ENCODE measurements at places on chromosomes 5 and 9.

DNA sequence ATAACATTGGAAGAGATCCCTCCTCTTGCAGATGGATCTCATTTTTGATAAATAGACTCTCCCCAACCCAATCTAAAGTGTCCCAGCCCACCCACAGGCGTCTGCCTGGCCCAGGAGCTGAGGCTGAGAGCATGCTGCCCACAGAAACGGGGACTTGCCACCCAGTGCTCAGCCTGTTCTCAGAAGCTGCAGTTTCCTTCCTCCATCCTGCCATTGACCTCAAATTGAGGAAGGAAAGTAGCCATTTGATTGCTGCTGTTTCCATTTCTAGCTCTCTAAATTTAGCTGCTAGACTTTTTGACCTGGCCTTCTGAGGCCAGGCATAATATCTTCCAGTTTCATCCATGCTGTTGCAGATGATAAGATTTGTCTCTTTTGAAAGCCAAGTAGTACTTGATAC is 31.1 kb upstream of the FRMD3 start:
- DNase-seq: no peak

GRCh38 chr9:3475300-3476020 is 50.3 kb downstream of the RFX3 start:
- DNase-seq: no peak

GRCh38 chr5:82666312-82666711 is 388.2 kb upstream of the RPS23 start:
- no peak for DNase-seq

- DNase-seq: no peak
Observed at GRCh38 chr5:65394087-65394486, 87.6 kb downstream of the ADAMTS6 start.

- no peak for DNase-seq
Observed at GRCh38 chr5:78806544-78806943, 158.0 kb upstream of the LHFPL2 start.

- DNase-seq: no peak
Observed at GRCh38 chr9:10005206-10005605, 607.6 kb downstream of the PTPRD start.

GRCh38 chr5:124480022-124480421 is 266.4 kb downstream of the ZNF608 start:
- DNase-seq: no peak

- DNase-seq: no peak
Observed at GRCh38 chr9:80784647-80785046, 904.7 kb downstream of the TLE1 start.

- DNase-seq: no peak
Observed at GRCh38 chr9:137007108-137007815, 10.9 kb upstream of the CLIC3 start.

GRCh38 chr5:15690611-15691010 is 190.6 kb downstream of the FBXL7 start:
- DNase-seq: no peak

- DNase-seq: peak; percentile 56
Observed at GRCh38 chr5:77630114-77630680, 8.3 kb downstream of the OTP start.

DNA sequence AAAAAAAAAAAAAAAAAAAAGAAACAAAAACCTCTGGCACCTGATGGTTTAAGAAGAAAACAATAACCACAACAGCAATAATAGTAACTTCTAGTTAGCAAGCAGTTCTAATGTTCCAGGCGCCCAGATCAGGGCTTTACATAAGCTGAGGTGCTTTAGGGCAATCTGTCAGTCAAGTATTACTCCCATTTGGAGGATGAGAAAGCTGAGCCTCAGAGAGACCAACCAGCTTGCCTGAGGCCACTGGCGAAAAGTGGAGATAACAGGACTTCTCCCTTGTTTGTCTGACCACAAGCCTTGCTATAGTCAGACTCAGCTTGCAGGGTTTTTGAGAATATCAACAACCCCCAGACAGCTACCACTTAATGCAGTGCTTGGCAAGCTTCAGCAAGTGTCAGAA is 83.5 kb upstream of the BOD1 start:
- DNase-seq: no peak

- no peak for DNase-seq
Observed at GRCh38 chr5:67510204-67510603, 313.6 kb upstream of the CD180 start.

DNA sequence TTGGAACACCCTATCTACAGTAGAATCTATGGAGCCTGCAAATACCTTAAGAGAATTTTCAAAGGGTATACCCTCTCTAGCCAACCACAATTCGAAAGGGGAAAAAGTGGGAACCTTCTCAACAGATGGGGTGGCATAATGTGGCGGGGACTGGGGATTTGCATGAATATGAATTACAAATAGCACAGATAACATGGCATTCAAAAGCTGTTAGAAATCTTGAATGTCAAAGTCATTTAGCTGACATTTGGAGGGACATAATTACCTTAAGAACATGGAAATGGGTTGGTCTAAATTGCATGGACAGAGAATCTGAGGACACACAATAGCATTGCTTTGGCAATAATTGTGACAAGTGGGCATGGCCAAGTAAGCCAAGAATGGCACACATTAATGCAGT is 23.2 kb upstream of the TYRP1 start:
- DNase-seq: no peak

GRCh38 chr5:79488775-79489174 is 25.2 kb downstream of the HOMER1 start:
- DNase-seq: no peak

GRCh38 chr5:757931-758697 is 26.4 kb downstream of the ZDHHC11B start:
- no peak for DNase-seq

- DNase-seq: no peak
Observed at GRCh38 chr5:160293901-160294561, 18.3 kb downstream of the CCNJL start.

DNA sequence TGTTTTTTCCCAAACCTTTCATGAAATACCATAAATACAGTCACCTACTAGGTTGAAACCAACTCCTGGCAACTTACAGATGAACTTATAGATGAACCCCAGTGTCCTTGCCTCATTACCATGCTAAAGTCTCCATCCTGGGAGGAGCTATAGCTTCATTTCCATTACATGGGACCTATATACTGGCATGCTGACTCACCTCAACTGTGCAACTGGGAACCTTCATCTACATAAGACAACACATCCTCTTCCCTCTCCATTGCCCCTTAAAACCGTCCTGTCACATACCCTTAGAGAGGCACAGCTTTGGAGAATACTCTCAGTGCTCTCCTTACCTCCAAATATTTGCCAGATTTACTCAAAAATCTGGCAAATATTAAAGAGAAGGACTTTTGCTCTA is 638.3 kb downstream of the HTR1A start:
- DNase-seq: no peak

- no peak for DNase-seq
Observed at GRCh38 chr5:81268521-81269196, 32.7 kb upstream of the ZCCHC9 start.

DNA sequence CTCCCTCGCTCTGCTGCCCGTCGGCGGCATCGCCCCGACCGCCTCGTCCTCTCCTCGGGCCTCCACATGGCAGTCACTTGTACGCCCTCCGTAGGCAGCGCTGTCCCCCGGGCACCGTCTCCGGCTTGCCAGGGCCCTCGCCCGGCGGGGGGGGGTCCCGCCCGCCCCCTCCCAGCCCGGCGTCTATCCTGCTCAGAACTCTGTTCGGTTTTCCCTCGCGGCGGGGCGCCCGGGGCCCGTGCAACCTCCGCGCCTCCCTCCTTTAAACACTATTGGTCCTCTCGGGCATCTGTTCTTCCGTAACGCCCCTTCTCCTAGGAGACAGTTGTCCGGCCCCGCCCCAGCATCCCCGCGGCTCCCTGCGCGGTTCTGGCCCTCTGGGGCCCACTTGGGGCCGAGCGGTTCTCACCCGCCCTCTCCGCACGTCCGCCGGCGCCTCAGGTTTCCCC is 831 bp downstream of the ODF2 start:
- peak; percentile 88 for DNase-seq

DNA sequence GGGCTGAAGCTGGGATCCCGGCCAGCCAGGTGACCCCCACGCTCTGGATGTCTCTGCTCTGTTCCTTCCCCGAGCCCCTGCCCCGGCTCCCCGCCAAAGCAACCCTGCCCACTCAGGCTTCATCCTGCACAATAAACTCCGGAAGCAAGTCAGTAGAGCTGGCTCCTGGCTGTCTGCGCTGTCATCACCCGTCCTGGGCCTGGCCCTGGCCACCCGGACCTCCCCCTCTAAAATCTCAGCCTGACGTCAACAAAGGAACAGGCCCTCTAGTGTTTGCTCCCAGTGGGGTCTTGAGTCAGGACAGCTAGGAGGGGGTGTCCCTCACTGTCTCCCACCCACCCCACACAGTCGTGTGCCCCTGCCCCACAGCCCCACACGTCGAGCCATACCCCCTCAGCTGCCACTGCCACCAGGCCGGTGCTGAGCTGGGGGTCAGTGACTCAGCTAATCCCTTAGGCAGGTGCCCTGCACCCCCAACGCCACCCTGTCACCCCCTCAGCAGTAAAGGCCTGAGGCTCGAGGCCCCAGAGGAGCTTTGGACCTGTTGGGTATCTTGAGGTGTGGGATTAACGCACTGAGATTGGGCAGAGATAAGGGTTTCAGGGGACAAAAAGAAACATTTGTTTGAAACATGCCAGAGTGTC is 1.1 kb upstream of the LCNL1 start:
- DNase-seq: no peak

DNA sequence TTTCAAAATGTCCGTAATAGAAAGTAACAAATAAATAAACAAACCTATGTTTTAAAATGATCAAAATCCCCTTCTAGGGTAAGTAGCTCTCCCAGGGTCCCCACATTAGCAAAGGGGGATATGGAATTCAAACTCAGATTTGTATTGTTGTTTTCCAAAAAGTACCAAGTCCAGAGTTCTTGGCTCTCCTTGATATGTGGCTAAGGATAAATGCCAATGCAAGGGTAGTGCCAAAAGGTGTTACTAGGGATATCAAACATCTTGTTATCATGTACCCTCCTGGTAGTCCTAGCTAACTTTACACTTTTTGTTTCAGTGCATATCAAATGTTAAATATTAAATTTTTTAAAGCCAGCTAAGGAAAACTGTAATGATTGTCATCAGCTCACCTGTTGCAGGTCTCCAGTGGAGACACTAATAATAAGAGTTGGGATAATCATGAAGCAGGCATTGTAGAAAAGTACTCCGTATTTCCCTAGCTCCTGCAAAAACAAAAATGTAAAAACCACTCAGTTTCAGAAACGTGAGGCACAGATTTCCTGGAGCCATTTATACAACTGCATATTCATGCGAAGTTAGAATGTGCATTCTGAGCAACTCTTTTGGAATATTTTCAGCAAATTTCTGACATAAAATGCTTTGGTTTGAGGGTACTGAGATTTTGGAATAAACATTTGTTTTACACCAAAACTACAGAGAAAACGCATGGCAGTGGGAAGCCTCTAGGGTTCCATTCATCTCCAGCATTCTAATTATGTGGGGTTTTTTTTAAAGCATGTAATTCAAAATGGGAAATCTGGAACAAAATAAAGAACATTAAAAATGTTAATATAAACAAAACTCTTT is 39.8 kb downstream of the SLC35D2 start:
- no peak for DNase-seq

- DNase-seq: peak; percentile 46
Observed at GRCh38 chr5:148808864-148809642, 17.4 kb upstream of the ADRB2 start.

DNA sequence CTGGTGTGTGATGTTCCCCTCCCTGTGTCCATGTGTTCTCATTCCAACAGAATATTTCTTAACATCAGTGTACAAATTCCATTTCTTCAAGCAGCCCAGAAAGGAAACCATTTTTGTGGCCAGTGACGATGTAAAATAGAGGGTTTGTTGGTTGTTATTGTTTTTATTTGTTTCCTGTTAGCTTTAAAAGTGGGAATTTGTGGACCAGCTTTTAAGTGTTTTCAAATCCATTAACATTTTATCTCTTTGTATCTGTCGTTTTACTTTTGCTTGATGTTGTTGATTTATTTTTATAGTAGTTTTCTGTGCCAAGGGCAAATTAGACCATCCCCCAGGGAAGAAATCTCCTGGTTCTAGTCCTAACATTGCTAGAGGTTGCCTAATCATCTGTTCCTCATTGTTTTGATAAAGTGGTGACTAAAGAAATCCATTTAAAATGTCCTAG is 100.0 kb downstream of the GDNF start:
- no peak for DNase-seq

DNA sequence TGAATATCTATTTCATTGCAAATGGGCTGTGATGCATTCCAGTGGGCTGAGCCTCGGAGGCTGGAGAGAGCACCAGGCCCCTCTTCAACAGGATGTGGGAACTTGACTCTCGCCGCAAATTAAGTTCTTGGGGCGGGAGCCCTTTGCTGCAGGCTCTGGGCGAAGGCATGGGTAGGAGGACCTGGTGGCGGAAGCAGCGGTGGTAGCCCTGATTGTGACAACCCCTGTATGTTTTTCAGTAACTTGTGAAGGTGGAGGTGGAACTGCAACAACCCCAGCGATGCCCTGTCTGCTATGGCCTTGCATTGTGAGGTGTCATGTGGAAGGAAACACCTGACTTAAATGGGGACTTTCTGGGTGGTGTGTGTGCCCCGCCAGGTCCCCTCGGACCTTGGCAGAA is 9.4 kb downstream of the FYB1 start:
- no peak for DNase-seq

DNA sequence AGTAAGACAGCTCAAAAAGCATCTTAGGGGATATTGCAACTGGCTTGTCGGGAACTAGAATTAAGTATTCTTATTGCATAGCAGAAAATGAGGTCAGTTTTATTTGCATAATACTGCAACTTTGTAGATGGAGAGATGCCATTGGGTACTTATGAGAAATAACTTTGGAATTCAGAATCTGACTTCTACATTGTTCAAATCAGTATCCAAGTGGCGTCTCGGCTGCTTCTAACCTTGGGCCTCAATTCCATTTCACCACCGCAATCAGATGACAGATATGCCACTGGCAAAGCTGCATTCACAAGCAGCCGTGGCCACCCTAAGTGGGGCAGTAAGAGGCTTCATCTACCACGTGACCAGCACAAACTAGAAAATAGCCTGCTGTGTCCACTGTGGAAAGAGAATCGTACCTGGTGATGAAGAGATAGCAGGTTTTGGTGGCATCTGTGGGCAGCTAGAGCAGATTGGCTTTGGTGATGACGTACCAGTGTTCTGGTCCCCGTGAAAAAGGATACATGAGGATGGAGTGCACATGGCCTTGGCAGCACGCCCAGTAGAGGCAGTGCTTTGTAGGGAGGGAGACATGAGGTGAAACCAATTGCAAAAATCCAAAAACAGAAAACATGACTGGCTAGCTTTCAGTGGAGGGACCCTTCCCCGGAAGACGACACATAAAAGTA is 116.6 kb downstream of the KLHL3 start:
- DNase-seq: peak; percentile 8

DNA sequence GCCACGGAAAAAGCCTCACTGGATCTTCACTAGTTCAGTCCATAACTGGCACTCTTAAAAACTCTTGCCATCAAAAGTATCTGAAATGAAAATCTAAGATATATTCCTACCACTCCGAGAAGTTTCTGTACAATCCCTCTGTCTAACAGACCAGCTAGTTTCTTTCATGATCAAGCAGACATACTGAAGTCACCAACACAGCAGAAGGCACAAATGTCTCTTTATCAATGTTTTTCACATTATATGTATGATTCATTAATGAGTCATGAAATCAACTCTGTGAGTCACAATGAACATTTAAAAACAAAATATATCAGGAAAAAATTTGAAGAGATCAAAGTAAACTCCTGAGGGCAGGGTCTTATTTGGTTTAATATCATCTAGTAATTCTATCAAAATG is 50.8 kb downstream of the F2R start:
- no peak for DNase-seq

GRCh38 chr9:22446589-22446949 is at the start of gene DMRTA1:
TSS of gene DMRTA1 (plus strand) at chr9:22446824. CDS start at chr9:22447066, 242 bp downstream.
- peak; percentile 30 for DNase-seq

Measured in NCI-H1417 (cell line).